ENCODE measurements at places on chromosomes 2 and 18.

DNA sequence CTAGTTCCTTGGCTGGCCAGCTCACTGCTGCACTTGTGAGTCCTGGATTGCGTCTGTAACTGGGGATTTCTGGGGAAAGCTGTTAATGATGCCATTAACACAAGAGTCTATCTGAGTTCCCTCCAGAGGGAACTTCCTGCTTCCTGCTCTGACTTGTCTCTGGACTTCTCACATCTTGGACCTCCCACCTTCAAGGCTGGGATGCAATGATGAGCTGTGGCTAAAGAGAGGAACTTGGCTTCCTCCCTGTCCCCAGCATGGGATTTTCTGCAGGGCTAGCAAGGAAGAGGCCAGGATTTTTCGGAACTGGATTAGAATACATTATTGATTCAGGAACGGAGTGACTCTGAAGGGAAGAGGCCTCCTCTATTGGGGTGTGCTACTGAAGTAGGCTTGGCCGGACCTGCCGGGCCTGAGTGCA, 155.5 kb downstream of the CLIP4 start:
- DNase-seq = no peak

DNA sequence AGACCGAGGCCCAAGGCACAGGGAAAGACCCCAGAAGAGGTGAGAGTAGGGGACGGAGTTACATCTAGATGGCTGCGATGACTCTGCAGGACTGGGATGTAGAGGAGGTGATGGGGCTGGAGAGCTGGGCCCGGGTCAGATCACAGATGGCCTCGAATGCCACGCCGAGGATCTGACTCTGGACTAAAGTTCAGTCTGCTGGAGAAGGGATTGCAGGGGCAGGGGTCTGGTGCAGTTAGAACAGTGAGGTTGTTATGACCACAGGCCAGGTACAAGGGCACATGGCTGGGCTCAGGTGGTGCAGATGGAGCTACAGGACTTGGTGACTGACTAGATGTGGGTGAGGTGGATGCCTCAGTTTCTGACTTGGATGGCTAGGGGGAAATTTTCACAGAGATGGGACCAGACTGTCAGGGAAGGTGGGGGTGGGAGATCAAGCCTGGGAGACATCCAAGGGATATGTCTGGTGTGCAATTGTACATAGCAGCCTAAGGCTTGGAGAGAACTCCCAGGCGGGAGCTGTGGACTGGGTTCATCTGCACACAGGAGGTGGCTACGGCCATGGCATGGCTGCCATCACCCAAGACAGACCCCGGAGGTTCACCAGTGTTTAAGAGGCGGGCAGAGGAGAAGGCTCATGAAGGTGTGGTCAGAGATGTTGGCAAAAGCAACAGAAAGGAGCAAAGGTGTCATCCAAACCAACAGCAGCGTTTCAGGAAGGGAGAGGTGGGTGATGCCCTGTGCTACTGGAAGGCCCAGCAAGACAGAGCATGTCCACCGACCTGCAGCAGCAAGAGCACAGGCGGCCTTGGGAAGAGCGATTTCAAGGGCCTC, 66.9 kb downstream of the CIB4 start:
- no peak for DNase-seq

GRCh38 chr2:32962690-32963089, 15.9 kb downstream of the LTBP1 start:
- DNase-seq = no peak

DNA sequence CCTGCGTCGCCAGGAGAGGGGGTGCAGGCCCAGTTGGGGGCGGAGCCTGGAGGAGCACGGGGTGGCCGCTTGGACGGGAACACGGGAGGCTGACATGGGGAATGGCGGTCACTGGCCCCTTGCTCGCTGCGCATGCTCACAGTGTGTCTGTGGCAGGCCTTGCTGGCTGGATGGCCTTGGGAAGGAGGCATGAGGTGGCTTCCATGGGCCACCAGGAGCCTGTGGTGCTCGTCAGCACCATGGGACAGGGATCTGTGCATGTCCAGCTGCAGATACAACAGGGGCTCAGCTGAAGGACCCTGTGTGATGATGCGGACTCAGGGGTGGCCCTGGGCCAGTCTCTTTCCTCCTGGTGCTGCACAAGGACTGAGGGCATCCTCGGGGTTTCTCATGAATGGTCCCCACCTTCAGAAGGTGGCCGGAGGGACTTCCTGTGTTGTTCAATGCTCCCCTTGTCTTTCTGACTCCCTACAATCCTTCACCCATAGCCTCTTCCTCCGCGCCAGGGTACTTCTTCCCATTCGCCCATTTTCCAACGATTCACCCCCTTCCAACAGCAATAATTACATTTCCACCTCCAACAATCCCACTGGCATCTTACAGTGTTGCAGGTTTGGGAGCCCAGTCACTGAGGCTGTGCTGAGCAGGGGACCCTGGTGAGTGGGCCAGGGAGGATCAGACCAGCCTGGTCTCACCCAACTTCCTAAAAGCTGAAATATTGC, 3.4 kb upstream of the SP140L start:
- no peak for DNase-seq

GRCh38 chr2:155145758-155146229, 447.3 kb downstream of the KCNJ3 start:
- no peak for DNase-seq
